ENCODE measurements at places on chromosomes 12 and 14.
A peak's percentile ranks its signal among the peaks of the same experiment; 100 is the strongest.

DNA sequence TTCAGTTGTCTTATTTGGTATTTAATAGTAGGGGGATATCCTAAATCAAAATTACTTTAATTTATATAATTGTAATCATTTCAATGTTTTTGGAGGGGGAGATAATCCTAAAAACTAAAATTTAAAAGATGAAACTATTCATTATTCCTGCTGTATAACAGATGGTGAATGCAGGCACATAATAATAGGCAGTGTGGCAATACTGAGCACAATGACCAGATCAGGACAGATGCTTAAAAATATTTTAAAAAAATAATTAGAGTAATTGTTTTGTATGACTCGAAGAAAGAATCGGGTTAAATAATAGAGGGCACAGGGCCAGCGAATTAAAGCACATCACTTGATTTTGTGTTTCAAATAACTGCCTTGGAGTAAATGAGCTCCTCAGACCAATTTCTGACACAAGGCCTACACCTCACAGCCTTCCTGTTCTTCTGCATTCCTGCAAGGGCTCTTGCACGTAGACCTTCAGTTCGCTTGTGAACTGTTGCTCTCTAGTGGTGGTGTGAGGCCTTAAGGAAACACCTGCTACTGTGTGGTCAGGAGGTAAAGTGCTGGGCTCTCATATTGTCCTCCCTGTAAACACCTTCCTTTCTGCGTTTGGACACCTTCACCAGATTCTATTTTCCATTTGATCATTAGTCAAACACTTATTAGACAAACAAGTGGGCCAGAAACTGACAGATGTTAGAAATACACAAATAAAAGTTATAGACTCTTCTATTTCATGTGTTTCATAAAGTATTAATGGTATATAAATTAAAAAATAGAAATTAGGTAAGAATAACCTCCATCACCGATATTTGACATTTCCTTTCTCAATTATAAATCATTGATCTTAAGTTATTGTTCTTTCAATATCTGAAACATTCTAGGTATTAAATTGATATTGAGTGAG is 29.3 kb upstream of the KLRF1 start:
- DNase-seq: peak; percentile 82

GRCh38 chr12:77362509-77363210 is 297.3 kb upstream of the E2F7 start:
- no peak for DNase-seq

DNA sequence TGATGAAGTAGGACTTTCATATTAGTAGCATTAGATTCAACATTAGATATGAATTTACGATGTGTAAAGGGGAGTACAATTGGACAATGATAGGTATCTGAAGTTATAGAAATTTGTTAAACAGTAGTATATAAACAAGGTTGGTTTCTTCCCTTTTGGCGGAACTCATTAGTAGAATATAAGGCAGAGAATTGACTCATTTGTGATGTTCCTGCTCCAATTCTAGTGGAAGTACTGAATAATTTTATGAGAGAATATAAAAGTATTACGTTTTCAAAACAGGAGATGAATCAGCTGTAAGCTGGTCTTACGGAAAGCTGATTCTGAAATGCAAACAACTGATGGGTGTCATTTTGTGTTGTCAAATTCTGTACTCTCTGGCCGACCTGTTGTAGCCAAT is 13.4 kb downstream of the ZC3H14 start:
- no peak for DNase-seq

DNA sequence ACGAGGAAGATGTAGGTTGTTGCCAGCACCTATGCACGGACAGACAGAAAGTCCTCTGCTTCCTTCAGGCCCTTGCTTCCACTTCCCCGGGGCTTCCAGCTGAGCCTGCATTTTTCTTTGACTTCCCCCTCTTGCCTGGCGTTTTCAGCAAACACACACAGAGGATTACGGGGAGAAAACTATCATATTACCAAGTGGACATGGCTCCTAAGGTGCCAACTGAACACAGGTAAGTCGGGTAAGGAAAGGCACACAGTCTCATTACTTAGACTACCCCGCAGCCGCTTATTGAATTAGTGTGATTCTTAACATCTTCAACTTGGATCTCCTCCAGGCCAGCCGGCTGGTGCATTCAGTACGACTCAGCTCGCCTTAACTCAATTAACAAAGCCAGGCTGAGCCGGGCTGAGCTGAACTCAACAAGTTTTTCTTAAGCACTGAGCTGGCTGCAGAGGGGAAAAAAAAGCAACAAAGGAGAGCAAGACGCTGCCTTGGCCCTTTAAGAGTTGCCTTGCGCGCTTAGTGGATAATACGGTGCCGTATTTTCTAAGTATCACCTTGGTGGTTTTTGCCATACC is 19.2 kb upstream of the MAP1LC3B2 start:
- peak; percentile 64 for DNase-seq

GRCh38 chr12:52390739-52391617 is 5.5 kb upstream of the KRT84 start:
- peak; percentile 21 for DNase-seq

GRCh38 chr14:76273346-76273745 is 102.6 kb upstream of the ESRRB start:
- no peak for DNase-seq

GRCh38 chr12:89864411-89864810 is 155.8 kb upstream of the ATP2B1 start:
- peak; percentile 9 for DNase-seq
